Cortex of kidney (tissue), 1 donor: ENCODE measurements at places on chromosomes 11 and 22.

- no peak for DNase-seq
Observed at GRCh38 chr11:22807855-22808570, 21.6 kb downstream of the SVIP start.

DNA sequence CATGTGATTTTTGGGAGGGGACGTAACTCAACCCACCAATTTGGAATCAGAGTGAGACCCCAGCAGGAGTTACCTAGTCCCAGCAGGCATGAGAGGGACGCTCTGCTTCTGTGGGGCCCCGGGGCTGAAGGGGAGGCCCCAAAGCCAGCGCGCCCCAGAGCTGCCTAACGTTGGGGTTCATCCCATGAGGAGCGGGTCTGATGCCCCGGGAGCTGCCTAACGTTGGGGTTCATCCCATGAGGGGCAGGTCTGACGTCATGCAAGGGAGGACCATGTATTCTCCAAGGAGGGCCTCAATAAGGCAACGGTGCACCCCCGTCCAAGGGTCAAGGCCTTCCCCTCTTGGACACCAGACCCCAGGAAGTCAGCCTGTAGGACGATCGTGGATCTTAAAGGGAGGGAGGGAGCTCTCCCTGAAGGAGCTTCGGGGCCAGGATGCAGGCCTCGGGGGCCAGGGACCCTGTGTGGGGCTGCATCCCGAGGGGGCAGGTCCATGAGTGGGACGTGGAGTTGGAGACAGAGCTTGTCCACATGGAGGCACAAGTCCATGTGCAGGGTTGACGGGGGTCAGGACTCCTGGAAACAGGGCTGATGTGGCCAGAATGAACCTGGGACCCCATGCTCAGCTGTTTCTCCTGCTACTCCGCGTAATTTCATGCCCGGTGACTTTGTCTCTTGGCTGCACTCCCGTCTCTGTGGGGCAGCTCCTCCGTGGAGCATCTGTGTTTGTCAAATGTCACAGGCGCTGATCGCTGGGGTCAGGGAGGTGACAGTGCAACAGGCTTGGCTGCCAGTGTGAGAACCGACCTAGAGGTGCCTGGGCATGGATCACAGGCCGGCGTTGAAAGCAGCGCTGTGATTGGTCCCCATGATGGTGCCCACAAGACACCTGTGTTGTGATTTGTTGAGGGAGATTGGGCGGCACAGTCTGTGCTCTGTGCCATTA, 1029.1 kb downstream of the BRD1 start:
- no peak for DNase-seq

- DNase-seq, result no peak
Observed at GRCh38 chr11:95506777-95507176, 275.8 kb upstream of the SESN3 start.

DNA sequence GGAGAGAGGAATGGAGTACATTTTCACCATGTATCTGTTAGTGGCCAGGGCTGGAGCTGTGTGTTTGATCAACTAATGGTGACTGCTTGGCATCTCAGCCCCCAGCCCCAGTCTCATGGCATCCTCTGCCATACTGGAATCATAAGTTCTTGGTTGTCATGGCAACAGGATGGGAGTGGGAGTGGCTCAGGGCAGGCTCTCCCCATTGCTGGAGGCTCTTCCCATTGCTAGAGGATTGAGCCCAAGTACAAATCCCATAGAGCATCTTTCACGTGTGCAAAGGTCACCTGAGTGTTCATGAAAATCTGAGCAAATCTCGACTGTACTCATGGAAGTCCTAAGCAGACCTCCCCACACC, 14.9 kb downstream of the DNAJB13 start:
- no peak for DNase-seq

- no peak for DNase-seq
Observed at GRCh38 chr11:94658386-94658785, 91.2 kb downstream of the PIWIL4 start.

DNA sequence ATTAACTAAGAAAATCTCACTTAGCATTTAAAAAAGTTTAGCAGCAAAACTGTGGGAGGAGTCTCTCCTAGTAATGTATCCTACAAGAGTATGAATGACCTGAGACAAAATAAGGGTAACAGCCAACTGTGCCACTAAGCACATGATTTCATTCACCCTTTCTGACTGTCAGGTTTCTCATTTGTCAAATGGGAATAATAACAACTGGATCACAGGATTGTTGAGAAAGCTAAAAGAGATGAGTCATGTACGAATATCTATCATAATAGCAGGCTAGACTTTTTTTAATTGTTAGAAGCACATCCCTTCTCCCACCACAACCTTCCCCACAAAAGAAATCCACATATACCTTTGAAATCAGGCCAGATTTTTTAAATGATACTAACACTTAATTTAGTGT, 39.5 kb downstream of the MTMR2 start:
- no peak for DNase-seq

GRCh38 chr11:87432022-87432421, 394.3 kb downstream of the TMEM135 start:
- DNase-seq, result no peak

- no peak for DNase-seq
Observed at GRCh38 chr11:119356349-119357031, 10.0 kb upstream of the MFRP start.

DNA sequence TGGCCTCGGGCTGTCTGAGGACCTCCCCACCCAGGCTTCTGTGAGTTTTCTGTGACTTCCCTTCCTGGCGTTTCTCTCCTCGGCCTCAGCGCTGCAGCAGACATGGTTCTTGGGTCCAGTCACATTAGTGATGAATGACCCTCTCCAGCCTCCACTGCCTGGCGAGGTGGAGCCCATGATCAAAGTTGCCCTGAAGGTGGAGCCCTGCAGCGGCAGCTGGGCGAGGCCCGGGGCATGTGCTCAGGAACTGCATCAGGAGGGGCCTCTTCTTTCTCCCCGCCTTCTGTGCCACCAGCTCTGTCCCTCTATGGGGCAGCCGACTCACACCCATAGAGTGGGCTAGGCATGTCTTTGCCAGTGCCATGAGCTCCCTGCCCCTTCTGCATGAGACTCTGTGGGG, 1079.7 kb downstream of the TBC1D22A start:
- no peak for DNase-seq

DNA sequence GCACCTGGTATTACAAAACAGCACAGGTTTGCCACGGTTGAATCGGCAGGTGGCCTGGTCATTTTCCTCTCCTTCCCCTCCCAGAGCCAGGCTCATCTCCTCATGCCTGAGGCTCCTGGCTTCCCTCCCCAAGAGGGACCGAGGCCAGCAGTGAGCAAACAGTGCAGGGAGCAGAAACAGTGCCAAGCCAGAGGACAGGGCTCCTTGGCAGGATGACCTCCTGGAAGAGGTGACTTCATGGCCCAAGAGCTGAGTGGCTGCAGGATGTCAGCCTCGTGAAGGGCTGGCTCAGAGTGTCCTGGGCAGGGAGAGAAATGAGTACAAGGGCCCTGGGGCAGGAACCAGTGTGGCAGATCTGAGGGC, 22.8 kb upstream of the PPFIA1 start:
- DNase-seq, result no peak

GRCh38 chr11:331358-332060, 10.8 kb upstream of the IFITM3 start:
- no peak for DNase-seq

- DNase-seq, result no peak
Observed at GRCh38 chr11:68714060-68714856, 29.9 kb downstream of the GAL start.

DNA sequence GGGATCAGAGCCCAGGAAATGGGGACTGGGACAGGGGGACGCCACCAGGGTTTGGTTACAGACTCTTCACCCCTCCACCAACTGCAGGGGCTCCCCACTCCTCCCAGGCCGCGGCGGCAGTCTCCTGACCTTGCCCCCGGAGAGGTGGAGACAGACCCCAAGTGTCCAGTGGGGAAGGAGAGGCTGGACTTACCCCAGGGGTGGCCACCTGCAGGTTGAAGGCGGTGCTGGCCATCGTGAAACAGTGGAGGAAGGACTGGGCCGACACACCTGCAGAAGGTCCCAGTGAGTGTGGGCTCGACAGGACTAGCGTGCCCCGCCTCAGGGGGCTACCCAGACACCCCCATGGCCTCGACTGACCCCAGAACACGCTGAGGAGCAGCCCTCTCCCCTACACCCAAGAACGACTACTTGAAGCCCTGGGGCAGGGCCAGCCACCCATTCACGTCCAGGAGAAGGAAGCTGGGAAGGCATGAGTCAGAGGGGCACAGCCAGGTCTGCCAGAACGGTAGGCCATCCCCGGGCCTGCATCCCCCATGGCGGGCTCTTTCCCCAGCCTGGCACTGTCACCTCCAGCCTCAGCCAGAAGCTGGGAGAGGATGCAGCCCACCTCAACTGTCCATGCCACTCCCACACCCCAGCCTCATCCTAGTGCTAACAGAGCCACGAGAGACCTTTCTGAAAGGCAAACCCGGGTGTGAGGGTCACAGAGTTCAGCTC, 2.3 kb downstream of the GATD1 start:
- no peak for DNase-seq

DNA sequence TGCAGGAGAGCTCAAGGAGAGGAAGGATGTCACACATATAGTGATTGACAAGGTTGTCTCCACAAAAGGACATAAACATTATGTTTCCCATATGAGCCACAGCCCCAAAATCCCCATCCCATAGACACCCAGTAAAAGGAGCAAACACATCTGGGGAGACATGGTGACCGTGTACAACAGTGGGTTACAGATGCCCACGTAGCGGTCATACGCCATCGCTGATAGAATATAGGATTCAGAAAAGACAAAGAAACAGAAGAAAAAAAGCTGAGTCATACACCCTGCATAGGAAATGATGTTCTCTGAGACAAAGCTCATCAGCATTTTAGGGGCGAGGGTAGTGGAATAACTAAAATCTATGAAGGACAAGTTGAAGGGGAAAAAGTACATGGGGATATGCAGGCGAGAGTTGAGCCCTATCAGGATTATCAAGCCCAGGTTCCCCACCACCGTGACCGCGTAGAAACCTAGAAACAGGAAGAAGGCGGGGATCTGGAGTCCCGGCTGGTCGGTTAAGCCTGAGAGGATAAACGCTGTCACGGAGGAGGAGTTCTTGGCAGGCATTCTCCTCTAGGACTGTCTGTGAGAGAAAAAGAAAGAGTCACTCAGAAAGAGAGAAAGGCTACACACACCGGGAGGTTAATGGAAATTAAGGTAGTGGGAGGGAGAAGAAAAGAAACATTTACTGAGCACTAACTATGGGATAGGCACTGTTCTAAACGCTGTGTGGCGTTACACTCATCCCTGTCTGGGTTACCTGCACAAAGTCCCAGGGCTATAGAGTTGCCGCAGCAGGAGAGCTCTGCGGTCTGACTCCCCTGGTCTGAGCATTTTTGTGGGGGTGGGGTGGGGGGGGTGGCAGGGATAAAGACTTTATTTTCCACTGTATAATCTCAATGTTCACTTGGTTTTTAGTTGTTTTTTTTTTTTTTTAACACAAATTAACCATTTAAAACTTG, 36.1 kb upstream of the OR8B8 start:
- no peak for DNase-seq

DNA sequence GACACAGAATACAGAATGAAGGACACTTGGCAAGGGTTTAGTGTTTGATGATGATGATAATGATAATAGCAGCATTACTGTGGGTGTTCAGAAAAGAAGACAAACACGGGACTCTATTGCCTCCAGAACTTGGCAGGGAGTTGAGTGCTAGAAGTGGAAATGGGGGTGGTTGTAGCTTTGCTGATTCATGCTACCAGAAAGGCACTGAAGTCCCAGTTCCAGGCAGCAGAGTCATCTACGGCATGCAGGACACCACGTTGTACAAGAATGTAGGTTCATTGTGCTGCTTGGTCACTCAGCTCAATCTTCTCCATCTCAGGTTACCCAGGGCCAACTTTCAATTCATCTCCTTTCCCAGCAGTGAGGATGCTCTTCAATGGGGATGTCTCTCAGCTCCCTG, 115.7 kb downstream of the NTM start:
- DNase-seq, result no peak

GRCh38 chr22:38835888-38836301, 7.9 kb downstream of the NPTXR start:
- DNase-seq, result no peak

DNA sequence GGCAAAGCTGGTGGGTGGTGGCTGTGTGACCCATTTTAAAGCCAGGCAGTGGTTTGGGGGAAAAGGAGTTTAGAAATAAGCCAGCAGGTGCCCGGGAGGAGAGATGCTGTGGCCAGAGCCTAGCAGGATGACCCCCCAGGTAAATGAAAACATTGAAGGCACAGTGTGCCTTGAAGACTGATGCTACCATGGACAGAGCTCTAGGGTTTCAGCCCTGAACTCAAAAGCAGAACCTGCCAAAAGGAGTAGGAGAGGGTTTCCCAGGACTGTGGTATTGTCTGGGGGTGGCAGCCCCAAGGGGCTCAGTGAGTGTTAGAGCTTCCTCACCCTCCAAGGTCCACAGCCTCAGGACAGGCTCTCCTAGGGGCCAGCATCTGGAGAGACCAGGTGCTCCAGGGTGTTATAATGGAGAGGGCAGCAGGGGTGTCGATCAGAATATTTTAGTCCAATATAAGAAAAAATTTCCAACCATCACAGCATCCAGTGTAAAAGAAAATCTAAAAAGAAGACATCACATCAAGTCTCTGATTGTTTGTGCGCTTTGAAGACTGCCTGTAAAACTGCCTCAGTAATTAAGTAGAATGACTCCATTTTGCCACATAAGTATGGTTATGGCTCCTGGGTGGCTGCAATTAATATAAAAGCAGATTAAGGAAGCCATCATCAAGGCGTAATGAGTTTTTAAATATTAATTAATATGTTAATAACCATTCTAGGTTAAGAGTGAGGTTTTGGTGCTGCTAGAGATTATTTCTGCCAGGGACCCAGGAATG, 88.6 kb upstream of the LMO1 start:
- DNase-seq, result no peak

DNA sequence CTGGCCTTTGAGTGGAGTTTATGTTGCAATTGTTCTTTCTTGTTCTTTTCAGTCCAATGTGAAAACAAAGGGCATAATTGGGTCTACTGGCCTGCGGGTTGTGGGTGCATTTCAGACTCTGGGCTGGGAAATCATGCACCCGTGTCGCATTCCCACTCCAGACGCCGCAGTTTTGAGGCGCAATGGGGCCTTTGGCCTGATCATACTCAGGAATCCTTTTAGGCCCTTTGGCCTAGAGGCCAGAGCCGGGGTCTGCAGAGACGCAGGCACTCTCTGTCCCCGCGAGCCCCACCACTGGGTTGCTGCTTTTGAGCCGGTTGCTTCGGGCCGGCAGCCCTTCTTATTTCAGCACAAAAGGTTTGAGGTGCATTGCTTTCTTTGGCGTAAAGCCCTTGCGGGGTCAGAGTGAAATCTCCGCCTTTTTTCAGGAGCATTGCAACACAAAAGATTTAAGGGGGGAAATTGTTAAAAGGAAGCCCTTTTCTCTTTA, 48.4 kb upstream of the DBX1 start:
- no peak for DNase-seq

GRCh38 chr11:59436169-59436568, at the start of gene OR5A1:
Gene OR5A1 (plus strand): TSS chr11:59436469. CDS start chr11:59443169, 6,700 bp downstream.
- no peak for DNase-seq

GRCh38 chr11:130315354-130315970, 745 bp upstream of the ZBTB44 start:
- no peak for DNase-seq
